Lung (tissue), 17 donors: ENCODE measurements at places on chromosomes 3 and 15. TPM values are rescaled to one million over a fixed set of nuclear protein-coding genes. Genes with fewer than 3 reads are reported as not detected.

DNA sequence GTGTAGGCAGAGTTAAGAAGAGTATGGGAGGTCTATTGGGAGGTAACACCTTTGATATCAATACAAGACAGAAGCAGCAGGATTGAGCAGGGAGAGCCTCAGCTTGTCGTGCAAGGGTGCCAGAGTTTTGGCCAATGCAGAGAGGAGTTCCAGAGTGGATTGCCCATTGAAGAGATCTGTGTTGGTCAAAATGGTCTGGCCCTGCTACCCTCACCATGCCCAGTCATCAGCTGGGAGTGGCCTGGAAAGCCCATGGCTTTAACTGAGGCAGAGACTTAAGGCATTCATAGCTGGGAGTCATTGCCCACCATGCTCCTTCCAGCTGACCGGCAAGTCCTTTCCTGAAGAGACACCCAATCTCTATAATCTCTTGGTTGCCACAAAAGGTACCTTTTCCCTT, 271.3 kb downstream of the ABHD5 start:
- no peak for DNase-seq

GRCh38 chr3:52216585-52217408, 8.6 kb downstream of the TLR9 start:
- peak; percentile 66 for DNase-seq

GRCh38 chr15:67202991-67203390, 51.5 kb downstream of the AAGAB start:
- DNase-seq: no peak

GRCh38 chr15:41811432-41812195, 16.3 kb upstream of the JMJD7 start:
- peak; percentile 88 for DNase-seq

- DNase-seq: peak; percentile 60
Observed at GRCh38 chr3:156751461-156752025, 74.6 kb upstream of the LEKR1 start.

DNA sequence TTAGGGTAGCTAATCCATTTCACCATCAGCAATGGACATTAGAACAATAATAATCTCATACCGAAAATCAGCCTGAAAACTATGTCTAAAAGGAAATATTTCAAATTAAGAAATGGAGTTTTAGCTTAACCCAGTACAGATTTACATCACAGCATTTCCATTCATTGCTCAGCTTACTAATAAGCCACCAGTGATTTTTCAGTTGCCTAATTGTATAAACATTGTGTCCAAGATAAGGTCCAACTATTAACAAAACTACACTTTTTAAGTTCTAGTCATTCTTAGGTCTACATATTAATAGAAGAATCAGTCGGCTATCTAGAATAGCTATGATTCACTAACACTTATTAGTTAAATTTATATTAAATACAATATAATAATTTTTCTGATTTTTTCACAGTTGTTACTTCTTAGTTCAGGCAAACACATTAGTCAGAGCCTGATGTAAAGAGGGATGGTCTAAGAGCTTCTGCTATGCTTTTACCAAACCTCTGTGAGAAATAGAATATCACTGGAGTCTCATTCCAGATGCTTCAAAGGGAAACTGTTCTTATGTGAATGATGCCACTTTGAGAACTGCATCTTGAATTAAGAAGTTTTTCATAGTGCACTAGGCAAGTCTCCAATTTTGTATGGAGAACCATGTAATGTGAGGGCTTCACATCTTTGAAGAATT, 74.1 kb downstream of the CMSS1 start:
- DNase-seq: no peak

The SI gene
- not detected for total RNA-seq

The ACKR2 gene
- total RNA-seq: 5.7 TPM

The CCR5 gene
- 2.2 TPM for total RNA-seq

- DNase-seq: no peak
Observed at GRCh38 chr3:56680054-56680580, 2.9 kb downstream of the TASOR start.

The CACNA2D2 gene
- total RNA-seq: 111 TPM

The PRR20G gene
- not detected for total RNA-seq

DNA sequence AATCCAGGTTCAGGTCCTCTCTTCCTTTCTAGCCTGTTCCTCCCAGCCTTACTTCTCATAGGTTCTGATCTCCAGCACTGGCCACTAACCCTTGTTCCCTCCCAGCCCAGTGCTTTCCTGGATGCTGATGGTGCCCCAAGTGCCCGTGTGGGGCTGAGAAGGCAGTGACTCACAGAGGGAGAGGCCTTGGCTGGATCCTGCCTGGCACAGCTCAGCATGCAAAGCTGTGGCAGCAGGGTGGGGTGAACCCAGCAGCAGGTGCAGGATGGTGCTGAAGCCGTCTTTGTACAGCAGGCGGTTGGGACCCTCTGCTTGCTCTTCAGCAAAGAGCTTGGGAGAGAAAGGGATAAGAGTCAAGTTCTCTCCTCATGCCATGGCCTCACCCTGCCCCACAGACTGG, 7.6 kb downstream of the LPCAT4 start:
- no peak for DNase-seq

DNA sequence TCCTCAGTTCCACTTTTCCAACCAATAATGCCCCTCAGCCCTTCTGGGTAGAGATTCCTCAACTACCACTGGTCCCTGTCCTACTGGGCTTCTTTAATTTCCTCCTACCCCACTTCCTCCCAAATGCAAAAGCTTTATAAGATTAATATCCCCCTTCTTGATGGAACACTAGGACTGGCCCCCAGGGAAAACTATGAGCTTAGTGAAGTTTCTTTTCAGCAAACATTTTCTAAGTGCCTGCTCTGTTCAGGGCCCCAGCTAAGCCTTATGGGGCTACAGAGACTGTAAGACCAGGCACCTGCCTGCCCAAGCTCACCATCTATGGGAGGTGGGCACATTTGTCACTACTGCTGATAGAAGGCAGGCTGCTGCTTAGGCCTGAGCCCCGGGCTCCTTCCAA, 79.4 kb downstream of the RPLP1 start:
- DNase-seq: no peak

DNA sequence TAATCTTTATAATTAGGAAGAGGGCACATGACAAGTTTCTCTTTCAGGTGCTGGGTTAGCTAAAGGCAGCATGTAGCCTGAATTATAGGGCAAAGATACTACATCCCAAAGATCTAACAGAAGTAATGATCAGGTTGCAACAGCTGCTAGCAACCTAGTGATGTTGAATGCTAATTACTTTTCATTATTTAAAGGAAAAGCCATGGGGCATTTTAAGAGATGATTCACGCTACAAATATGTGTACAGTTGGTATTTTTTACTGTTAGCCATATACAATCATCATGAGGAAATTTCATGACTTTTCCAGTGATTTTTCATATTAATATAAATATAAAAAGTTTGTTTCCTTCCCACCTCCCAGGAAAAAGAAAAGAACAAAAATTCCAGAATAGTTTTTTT, 43.0 kb downstream of the NEK10 start:
- no peak for DNase-seq

The ZCWPW2 gene
- total RNA-seq: 2.1 TPM

DNA sequence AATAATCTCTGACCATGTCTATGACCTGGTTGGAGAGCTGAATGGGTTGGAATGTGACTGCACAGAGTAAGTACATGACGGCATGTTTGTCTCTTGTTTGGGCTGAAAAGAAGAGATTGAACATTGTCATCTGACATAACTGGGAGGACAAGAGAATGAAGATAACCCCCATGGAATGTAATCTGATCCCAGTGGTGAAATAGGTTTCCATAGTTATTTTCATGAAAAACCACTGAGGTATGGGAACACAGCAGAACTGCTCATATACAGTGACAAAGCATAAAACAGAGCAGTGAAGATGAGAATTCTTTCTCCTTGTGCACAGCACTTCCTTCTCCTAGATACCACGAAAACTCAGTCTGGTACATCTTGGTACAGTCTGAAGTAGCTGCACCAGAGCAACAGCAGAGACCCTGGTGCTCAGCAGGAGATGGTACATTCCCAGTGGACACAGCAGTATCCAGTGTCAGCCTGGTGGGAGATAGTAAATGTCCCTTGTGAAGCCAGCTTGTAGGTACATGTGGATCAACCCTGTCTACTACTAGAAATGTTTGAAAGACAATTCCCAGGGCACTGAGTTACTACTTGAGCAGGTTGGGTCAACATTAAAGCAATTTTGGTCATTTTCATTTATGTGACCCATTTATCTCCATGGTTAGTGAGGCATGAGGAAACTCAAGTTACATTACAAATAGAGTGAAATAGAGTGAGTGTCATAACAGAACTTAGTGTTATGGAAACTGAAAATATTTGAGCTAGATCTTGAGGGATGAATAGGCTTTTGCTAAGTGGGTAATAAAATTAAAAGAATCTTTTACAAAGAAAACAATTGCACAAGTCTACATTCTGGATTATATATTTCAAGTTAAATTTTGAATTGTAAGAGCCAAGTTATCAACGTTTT, 178.3 kb downstream of the SUCNR1 start:
- DNase-seq: no peak

The TMEM207 gene
- not detected for total RNA-seq
